ENCODE measurements at places on chromosomes 2 and 18.

- no peak for DNase-seq
Observed at GRCh38 chr2:134243244-134243643, 10.6 kb upstream of the MGAT5 start.

GRCh38 chr18:40810372-40810771, 1144.7 kb upstream of the PIK3C3 start:
- DNase-seq: peak; percentile 50

- no peak for DNase-seq
Observed at GRCh38 chr18:3111523-3112240, 98.7 kb upstream of the LPIN2 start.

- DNase-seq: peak; percentile 45
Observed at GRCh38 chr2:132733094-132733493, 63.1 kb upstream of the LYPD1 start.

DNA sequence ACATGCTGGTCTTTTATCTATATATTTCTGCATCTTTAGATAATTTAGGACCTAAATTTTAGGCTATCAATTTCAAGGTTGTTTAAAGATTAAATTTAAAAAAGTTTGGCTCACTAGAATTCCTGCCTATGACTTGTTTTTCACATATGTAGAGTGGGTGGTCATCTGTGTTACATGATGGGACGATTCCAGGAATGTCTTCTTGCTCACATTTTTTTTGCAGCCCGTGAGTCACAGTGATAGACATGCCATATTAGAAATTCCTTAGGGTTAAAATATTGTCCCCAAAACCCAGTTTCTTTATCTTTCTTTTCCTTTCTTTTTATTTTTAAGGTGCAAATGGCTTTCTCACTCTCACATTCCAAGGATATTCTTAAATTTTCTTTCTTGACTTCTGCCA, 652.0 kb downstream of the PLCL1 start:
- DNase-seq: no peak

- DNase-seq: no peak
Observed at GRCh38 chr2:198162276-198162675, 357.9 kb downstream of the PLCL1 start.

- DNase-seq: no peak
Observed at GRCh38 chr2:210099940-210100339, 71.3 kb downstream of the KANSL1L start.

GRCh38 chr2:147214914-147215313, 629.9 kb upstream of the ACVR2A start:
- DNase-seq: no peak

DNA sequence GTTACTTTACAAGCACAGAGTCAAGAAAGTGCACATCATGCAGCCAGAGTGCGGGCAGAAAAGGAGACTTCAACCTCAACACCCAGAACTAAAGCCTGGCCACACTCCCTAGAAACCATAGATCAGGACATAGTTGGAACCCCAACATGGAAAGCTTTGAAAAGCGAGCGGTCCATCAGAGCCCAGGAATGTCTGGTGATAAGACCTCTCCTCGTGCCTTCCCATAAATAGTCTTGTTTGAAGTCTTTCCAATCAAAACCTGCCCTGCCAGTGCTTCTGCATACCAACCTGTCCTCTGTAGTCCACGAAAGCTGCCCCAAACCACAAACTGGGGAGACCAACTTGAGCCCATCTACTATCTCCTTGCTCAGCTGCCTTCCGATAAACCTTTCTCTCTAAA, 55.5 kb downstream of the NEURL3 start:
- DNase-seq: no peak

DNA sequence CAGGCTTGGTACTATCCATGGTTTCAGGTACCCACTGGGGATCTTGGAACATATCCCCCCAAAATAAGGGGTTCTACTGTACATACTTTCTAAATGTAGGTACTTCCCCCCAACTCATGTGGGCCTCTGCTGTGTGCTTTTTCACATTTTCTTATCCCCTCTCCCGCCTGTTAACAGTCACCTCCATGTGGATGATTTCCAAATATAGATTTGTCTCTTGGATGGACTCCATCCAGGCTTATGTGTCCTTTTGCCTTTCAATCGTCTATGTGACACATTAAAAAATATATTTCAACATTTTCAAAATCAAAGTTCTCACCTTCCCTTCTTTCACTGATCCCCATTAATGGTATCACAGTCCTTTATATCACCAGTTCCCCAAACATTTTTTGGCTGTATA, 44.4 kb downstream of the OSBPL6 start:
- DNase-seq: no peak

DNA sequence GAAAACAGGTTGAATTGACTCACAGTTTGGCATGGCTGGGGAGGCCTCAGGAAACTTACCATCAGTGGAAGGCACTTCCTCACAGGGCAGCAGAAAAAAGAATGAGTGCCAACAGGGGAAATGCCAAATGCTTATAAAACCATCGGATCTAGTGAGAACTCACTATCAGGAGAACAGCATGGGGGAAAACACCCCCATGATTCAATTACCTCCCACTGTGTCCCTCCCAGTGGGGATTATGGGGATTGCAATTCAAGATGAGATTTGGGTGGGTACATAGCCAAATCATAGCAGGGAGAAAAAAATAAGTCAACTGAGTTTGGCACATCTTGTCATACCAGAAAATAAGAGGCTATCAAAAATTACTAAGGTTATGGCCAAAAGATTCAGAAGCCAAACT, 96.3 kb downstream of the TRIP12 start:
- DNase-seq: no peak

GRCh38 chr2:227510620-227510958, 38.6 kb downstream of the AGFG1 start:
- DNase-seq: no peak

GRCh38 chr18:2933995-2934394, 78.9 kb downstream of the LPIN2 start:
- DNase-seq: no peak

DNA sequence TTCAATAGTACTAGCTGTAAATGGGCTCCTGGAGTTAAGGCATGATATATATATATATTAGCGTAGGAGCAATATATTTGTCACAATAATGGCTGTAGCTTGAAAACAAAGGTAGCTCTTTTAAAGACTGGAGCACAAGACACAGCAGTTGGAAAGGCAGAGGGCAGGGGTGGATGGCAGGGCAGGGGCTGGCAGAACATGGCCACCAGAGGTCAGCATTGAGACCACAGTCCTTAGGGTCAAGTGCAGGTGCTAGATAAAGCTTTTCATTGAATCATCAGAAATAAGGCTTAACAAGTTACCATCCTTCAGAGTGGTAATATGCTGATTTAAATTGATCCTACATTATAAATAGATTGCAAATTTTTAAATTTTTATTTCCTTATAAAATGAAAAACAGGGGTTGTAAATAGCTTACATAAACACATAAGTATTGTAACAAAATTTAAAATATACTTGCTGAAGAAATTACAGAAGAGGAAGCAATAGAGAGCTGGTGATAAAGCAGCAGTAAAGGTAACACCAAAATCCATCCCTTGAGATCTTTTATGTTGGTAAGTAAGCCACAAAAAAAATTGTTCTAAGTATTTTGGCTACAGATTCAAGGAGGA, 161.2 kb upstream of the PIEZO2 start:
- peak; percentile 38 for DNase-seq

DNA sequence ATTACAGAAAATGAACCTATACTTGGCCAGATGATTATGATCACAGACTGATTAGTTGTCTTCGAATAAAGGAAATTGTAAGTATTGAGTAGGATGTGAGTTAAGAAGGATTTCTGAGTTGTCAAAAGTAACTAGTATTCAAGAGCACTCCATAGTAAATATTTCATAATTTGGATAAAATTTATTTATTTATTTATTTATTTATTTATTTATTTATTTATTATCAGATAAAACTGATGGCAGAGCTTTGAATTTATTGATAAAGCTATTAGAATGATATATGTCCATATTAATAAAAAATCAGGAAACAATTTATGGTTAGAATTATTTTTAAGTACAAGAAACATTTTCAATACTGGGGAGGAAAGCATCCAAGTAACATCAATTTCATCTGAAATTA, 1634.1 kb downstream of the LRP1B start:
- DNase-seq: no peak

- DNase-seq: no peak
Observed at GRCh38 chr2:19932928-19933327, 31.1 kb upstream of the TTC32 start.

- no peak for DNase-seq
Observed at GRCh38 chr2:96594282-96594681, 43.8 kb downstream of the KANSL3 start.

DNA sequence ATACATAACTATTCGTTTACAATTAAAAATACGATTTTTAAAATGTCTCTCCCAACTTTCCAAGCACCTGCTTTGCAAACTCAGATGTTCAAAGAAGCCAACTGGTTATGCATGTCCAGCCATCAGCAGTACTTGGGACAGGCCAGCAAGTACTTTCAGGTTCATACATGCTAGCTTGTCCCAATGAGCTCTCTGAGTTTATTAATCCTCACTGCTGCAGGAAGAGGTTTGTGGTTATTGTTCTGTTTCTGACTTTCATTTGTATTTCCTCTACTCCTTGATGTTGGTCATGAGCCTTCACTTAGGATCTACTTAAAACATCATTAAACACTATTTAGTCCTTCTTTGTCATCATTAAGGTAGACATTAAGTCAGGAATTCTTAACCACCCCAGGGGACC, 374.1 kb downstream of the LRATD1 start:
- no peak for DNase-seq
